ENCODE measurements at places on chromosomes 1 and 21. TPM values are rescaled to one million over a fixed set of nuclear protein-coding genes. Genes with fewer than 3 reads are reported as not detected.

DNA sequence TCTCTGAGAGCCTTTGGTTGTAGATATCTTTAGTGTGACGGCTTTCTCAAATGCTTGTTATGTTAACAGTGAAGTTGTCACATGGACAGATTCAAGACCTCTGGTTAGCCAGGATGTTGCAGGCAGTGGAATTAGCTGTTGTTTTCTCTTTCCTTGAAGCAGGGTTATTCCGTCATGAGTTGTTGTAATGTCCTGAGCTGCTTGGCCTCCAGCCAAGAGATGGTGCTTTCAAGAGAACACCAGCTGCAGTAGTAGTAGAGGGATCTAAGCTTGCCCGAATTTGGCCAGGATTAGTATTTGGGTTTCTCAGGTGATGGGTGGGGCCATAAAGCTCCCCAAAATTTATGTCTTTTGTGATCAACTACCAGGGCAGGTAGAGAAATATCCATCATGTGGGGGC is 13.4 kb downstream of the KCNE1 start:
- no peak overlapping the region for H3K4me3 ChIP-seq
- no peak for DNase-seq
- H3K27ac ChIP-seq = no peak overlapping the region
- H3K36me3 ChIP-seq = no peaks in the 10 kb centered on the region
- no peaks in the 10 kb centered on the region for H3K27me3 ChIP-seq

DNA sequence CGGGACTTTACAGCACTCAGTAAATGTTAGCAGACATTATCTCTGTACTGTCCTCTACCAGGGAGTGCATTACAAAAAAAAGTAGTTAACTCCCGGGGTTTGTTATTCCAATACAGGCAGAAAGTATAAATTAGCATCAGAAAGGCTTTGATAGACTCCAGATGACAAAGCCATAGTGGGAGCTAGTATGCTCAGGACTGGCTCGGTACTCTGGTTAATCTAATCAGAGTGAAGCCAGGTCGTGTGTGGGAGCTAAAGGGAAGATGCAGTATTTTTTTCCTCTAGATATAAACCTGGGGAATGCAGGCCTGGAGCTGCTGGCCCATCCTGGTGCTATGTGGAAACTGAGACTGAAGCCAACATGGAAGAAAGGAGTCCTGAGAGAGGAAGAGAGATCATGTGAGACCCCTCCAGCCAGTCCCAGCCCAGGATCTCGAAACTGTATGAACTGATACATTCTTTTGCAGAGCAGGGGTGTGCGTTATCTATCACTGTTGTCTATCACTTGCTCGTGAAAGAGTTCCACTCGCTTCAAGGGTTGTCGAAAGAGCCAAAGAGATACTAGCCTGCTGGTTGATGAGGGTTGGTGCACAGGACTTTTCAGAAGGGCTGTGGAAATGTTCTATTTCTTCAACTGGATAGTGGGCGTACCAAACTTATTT is 125.8 kb downstream of the PLPP3 start:
- no peaks in the 10 kb centered on the region for H3K36me3 ChIP-seq
- no peak for DNase-seq
- no peak overlapping the region for H3K4me3 ChIP-seq
- peaks cover 21% of the 10 kb centered on the region for H3K4me1 ChIP-seq
- no peaks in the 10 kb centered on the region for H3K27me3 ChIP-seq

DNA sequence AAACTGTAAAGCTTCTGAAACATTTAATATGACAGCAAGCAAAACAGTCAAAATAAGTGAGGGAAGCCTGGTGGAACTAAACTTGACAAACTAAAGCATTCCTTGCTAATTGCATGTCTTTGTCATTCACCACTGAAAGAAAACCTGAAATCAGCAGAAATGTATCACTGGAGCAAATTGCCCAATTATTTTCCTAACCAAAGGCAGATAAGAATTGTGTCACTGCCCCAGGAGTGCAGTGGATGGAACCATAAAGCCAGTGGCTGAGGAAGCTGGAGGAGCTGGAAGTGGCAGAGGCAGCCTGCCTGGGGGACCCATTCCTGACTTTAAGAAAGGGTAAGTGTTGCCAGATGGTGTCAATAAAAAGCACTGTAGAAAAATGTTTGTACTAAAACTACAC is 2.7 kb upstream of the SLC30A10 start:
- no peaks in the 10 kb centered on the region for H3K4me1 ChIP-seq
- peaks cover 46% of the 10 kb centered on the region for H3K27me3 ChIP-seq
- H3K27ac ChIP-seq = no peak overlapping the region
- no peaks in the 10 kb centered on the region for H3K36me3 ChIP-seq

GRCh38 chr21:41009398-41010100 is 158.4 kb upstream of the BACE2 start:
- no peaks in the 10 kb centered on the region for H3K36me3 ChIP-seq
- no peaks in the 10 kb centered on the region for H3K27me3 ChIP-seq
- no peaks in the 10 kb centered on the region for H3K4me1 ChIP-seq
- no peak overlapping the region for H3K4me3 ChIP-seq

GRCh38 chr1:243718022-243718421 is 132.0 kb downstream of the AKT3 start:
- no peaks in the 10 kb centered on the region for H3K36me3 ChIP-seq
- H3K27ac ChIP-seq = no peak overlapping the region
- no peak for DNase-seq

DNA sequence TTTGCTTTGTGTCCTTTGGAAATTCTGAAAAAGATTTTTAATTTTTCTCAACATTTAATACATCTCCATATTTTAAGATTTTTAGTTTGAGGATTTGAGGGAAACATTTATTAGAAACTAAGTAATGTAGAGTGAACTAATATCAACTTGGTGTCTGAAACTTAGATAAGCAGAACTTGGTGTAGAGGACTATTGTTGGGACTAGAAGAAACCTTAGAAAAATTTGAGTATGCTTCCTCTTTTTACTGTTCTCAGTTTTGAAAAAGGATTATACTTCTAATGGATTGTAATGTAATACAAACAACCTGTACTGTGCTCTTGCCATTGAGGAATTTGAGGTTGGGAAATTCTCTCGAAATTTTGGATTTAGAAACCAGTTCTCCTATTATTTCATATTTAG is 2.4 kb downstream of the FNBP1L start:
- H3K36me3 ChIP-seq = no peaks in the 10 kb centered on the region
- no peak overlapping the region for H3K4me3 ChIP-seq
- no peak overlapping the region for H3K27ac ChIP-seq
- peaks cover 14% of the 10 kb centered on the region for H3K27me3 ChIP-seq

DNA sequence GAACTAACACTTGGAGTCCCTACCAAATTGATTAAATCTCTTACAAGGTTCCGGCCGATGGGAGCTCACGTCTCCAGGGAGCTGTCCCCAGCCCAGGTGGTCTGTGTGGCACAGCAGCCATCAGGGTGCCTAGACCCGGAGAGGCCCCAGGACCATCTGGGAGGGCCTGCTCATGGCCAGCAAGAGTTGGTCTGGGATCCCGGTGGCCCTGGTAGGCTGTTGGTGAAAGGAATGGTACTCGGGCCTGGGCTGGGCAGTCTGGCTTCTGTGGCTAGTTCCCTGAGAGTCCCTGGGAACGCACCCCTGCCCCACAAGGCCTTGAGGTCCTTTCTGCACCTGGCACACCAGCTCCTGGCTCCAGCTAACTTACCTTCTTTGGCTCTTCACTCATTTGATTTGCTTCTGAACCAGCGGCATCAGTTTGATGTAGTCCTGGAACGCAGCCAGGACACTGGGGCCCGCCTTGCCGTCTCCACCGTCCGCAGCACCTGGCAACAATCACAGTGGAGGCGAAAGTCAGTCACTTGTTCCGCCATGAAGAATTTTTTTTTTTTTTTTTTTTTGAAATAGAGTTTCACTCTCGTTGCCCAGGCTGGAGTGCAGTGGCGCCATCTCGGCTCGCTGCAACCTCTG is 62.5 kb downstream of the SCCPDH start:
- H3K27me3 ChIP-seq = no peaks in the 10 kb centered on the region
- no peak overlapping the region for H3K4me3 ChIP-seq
- H3K4me1 ChIP-seq = peaks cover 2% of the 10 kb centered on the region
- no peak for DNase-seq

GRCh38 chr21:41613533-41613909 is 105.6 kb upstream of the TMPRSS2 start:
- no peaks in the 10 kb centered on the region for H3K36me3 ChIP-seq
- peaks cover 8% of the 10 kb centered on the region for H3K27me3 ChIP-seq
- H3K4me3 ChIP-seq = no peak overlapping the region
- H3K27ac ChIP-seq = no peak overlapping the region
- DNase-seq = no peak

- H3K4me1 ChIP-seq = no peaks in the 10 kb centered on the region
- H3K4me3 ChIP-seq = no peak overlapping the region
- DNase-seq = no peak
- H3K36me3 ChIP-seq = no peaks in the 10 kb centered on the region
Observed at GRCh38 chr1:23895993-23896392, 17.2 kb downstream of the CNR2 start.

DNA sequence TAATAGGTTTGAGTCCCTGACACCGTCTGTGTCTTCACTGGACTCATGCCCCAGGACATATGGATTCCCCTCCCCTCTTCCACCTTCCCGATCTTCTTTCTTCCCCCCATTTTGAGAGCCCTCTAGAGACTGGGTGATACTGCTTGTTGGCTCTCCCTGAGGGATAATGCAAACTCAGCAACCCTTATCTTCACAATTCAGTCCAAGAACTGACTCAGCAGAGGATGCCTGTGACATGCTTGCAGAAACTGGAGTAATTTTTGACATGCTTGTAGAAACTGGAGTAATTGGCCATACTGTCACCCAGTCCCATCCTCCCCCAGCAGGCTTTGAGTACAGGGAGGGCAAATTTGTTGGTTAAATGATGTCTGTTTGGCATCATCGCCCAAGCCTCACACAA is 127.6 kb upstream of the CTTNBP2NL start:
- H3K27me3 ChIP-seq = no peaks in the 10 kb centered on the region
- H3K36me3 ChIP-seq = no peaks in the 10 kb centered on the region
- H3K27ac ChIP-seq = no peak overlapping the region
- peak; percentile 69 for DNase-seq

- H3K4me3 ChIP-seq = no peak overlapping the region
- no peak for DNase-seq
- H3K36me3 ChIP-seq = no peaks in the 10 kb centered on the region
- no peaks in the 10 kb centered on the region for H3K27me3 ChIP-seq
Observed at GRCh38 chr1:41355761-41356160, 5.5 kb upstream of the FOXO6 start.

DNA sequence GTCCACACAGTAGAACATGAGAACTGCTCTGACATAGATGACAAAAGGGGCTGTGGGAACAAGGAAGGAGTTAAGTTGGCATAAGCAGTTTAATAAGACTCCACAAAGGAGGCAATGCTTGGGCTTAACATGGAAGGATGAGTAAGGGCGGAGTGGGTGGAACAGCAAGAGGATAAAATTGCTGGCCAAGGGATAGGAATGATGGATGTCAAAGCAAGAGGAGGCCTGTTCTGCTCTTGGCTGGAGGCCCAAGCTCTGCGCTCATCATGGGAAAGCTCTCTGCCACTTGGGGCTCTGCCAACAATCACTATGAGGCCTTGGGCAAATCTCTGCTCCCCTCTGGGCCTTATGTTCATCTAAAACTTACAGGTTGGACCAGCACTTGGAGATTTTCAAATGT is 98.3 kb upstream of the CAMK1G start:
- H3K4me1 ChIP-seq = no peaks in the 10 kb centered on the region
- DNase-seq = peak; percentile 60
- no peak overlapping the region for H3K4me3 ChIP-seq
- H3K36me3 ChIP-seq = no peaks in the 10 kb centered on the region
- no peak overlapping the region for H3K27ac ChIP-seq
- H3K27me3 ChIP-seq = no peaks in the 10 kb centered on the region

GRCh38 chr1:25649505-25650288 is 33.1 kb downstream of the MAN1C1 start:
- DNase-seq = no peak
- peaks cover 28% of the 10 kb centered on the region for H3K4me1 ChIP-seq
- H3K36me3 ChIP-seq = no peaks in the 10 kb centered on the region
- H3K27me3 ChIP-seq = no peaks in the 10 kb centered on the region
- peak overlapping the region; percentile 50 for H3K27ac ChIP-seq

DNA sequence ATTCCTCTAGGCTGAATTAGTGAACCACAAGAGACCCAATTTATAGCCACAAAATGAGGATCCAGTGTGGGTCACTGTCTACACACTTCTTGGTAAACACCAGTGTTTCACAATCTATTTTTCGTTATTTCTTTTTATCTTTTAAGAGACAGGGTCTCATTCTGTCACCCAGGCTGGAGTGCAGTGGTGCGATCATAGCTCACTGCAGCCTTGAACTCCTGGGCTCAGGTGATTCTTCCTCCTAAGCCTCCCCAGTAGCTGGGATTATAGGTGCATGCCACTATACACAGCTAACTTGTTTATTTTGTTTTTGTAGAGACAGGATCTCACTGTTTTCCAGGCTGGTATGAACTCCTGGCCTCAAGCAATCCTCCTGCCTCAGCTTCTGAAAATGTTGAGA is 29.3 kb upstream of the SLC45A3 start:
- no peak overlapping the region for H3K27ac ChIP-seq
- no peak overlapping the region for H3K4me3 ChIP-seq
- no peaks in the 10 kb centered on the region for H3K27me3 ChIP-seq
- no peaks in the 10 kb centered on the region for H3K36me3 ChIP-seq
- DNase-seq = no peak

- H3K27me3 ChIP-seq = peaks cover 3% of the 10 kb centered on the region
- H3K36me3 ChIP-seq = no peaks in the 10 kb centered on the region
- no peak overlapping the region for H3K27ac ChIP-seq
- H3K4me3 ChIP-seq = no peak overlapping the region
Observed at GRCh38 chr1:206631085-206631509, 4.2 kb upstream of the DYRK3 start.

GRCh38 chr1:202058001-202058908 is 47.9 kb downstream of the ELF3 start:
- H3K27me3 ChIP-seq = no peaks in the 10 kb centered on the region
- no peak overlapping the region for H3K4me3 ChIP-seq
- H3K27ac ChIP-seq = no peak overlapping the region
- no peaks in the 10 kb centered on the region for H3K36me3 ChIP-seq
- no peaks in the 10 kb centered on the region for H3K4me1 ChIP-seq
- DNase-seq = no peak

DNA sequence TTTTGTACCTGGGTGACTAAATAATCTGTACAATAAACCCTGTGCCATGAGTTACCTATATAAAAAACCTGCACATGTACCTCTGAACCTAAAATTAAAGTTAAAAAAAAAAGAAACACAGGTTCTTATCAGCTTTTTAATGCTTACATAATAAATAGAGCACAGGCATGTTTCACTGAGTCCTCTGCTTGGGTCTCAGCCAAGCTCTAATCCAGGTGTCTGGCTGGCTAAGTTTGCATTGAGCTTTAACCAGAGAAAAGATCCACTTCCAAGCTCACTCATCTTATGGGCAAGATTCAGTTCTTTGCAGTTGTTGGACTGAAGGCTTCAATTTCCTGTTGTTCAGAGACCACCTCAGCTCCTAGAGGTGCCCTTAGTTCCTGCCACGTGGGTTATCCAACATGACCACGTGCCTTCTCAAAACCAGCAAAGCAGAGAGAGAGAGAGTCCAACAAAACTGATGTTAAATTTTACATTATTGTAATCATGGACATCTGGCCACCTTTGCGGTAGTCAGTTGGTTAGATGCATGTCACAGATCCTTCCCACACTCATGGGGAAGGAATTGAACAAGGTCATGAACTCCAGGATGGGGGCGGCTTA is 68.2 kb upstream of the TMPRSS2 start:
- DNase-seq = no peak
- no peak overlapping the region for H3K4me3 ChIP-seq
- no peaks in the 10 kb centered on the region for H3K27me3 ChIP-seq
- H3K36me3 ChIP-seq = no peaks in the 10 kb centered on the region

The HSD3B2 gene
- total RNA-seq = 0.42 TPM

The OR2G6 gene
- not detected for total RNA-seq

The TCHHL1 gene
- not detected for total RNA-seq

The ANKRD65 gene
- total RNA-seq = 0.49 TPM

The YOD1 gene
- 8.8 TPM for total RNA-seq

The IL10 gene
- total RNA-seq = not detected

The MAP3K7CL gene
- total RNA-seq = 0.12 TPM

The NR1I3 gene
- total RNA-seq = 0.33 TPM

The TMEM200B gene
- 17.6 TPM for total RNA-seq

All from cardiac muscle cell (in vitro differentiated cells and primary cell).